ENCODE measurements at places on chromosomes 2 and 18.

- no peak for DNase-seq
Measured at GRCh38 chr18:52150050-52150449, 189.9 kb upstream of the DCC start.

- DNase-seq = no peak
Measured at GRCh38 chr18:49400398-49401072, 59.9 kb downstream of the DYM start.

GRCh38 chr2:56713161-56713676 is 529.4 kb downstream of the CCDC85A start:
- DNase-seq = no peak

- no peak for DNase-seq
Measured at GRCh38 chr18:31039426-31039825, 3.1 kb downstream of the DSC3 start.

- no peak for DNase-seq
Measured at GRCh38 chr2:64259312-64259711, 115.1 kb upstream of the PELI1 start.

GRCh38 chr2:146874260-146874658 is 970.6 kb upstream of the ACVR2A start:
- no peak for DNase-seq

All from CD4-positive, alpha-beta T cell treated with Interleukin-6 for 4 hours (primary cell).